Fibroblast of the aortic adventitia (primary cell): ENCODE measurements at places on chromosomes 5 and 9. TPM values are rescaled to one million over a fixed set of nuclear protein-coding genes. Genes with fewer than 3 reads are reported as not detected.

SPARC gene
- 1,011 and 5,653 TPM in 2 replicates for total RNA-seq

SLC6A7 gene
- total RNA-seq: not detected in 2 replicates

NR2F1-AS1 gene
- 11.8 and 23.7 TPM in 2 replicates for total RNA-seq

CNTFR gene
- total RNA-seq: 1.3 TPM in 1 of 2 replicates, not detected in the other

POU5F2 gene
- total RNA-seq: 1.2 and 3.1 TPM in 2 replicates

CBY3 gene
- total RNA-seq: not detected in 2 replicates

PDLIM7 gene
- 13.7 and 91.4 TPM in 2 replicates for total RNA-seq

ZNF354C gene
- 8.6 and 10.5 TPM in 2 replicates for total RNA-seq

NRG2 gene
- 0.36 TPM in 1 of 2 replicates, not detected in the other for total RNA-seq

TMEM174 gene
- not detected in 2 replicates for total RNA-seq

LIX1 gene
- total RNA-seq: not detected in 2 replicates

PCDHGA8 gene
- total RNA-seq: 2.5 and 3.8 TPM in 2 replicates

TPRN gene
- total RNA-seq: 8.0 and 10.5 TPM in 2 replicates
